Right cardiac atrium (tissue), 5 donors: ENCODE measurements at places on chromosomes 2 and 18.
A peak's percentile ranks its signal among the peaks of the same experiment; 100 is the strongest.

DNA sequence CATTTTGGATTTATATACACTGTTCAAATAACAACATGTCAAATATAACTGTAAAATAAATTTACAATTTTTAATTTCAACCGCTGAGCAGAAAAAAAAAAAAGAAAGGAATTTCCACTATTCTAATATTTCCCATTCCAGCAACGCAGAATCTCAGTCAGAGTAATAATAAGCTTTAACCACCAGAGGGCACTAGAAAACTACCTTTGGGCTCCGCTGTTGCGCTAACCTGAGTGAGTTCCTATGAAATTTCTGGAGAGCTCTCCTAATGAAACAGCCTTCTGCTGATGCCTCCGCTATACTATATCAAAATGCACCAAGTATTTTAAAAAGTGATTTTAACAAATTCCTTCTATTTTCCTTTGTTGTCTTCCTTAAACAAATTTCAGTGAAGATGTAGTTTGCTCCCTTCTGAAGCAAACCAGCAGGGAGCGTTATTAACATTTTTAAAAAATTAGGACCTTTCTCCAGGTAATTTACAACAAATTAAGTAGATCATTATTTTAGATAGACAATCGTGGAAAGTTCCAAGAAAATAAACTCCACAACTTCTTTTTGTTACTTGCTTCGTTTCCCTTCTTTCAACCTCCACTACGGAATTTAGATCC lies 23.0 kb downstream of the ERMN start:
- DNase-seq = no peak

GRCh38 chr2:225911019-225911418 lies 511.5 kb downstream of the NYAP2 start:
- no peak for DNase-seq

- DNase-seq = no peak
These were observed 328.5 kb upstream of the DSEL start for GRCh38 chr18:67845035-67845434.

- no peak for DNase-seq
These were observed 501.6 kb upstream of the MYT1L start for GRCh38 chr2:2832657-2833056.

DNA sequence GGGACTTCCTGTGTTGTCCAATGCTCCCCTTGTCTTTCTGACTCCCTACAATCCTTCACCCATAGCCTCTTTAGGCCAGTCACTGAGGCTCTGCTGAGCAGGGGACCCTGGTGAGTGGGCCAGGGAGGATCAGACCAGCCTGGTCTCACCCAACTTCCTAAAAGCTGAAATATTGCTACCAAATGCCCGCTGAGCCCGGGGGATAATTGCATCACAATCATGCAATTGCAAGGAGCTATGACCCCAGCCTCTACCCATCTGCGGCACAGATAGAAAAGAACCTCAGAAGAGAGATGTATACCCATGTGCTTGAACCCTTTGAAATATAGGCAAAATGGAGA lies 3.7 kb upstream of the SP100 start:
- DNase-seq = no peak

DNA sequence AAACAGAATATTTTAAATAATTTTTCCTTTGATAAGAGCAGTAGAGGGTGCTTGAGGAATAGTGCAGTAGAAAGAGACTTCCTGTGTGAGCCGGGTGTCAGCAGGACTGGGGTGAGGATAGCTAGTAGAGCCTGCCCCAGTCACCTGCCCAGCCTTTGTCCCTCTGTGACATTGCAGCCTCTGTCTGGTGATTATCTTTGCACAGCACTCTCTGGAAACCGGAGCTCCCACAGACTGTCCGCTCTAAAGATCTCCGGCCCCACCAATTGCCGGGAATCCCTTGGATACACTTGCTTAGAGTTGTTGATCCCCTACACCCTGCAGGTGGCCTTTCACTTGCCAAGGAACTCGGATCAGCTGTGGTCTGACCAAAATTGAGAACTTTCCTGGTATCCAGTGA lies 1081.3 kb upstream of the TMEFF2 start:
- DNase-seq = no peak

GRCh38 chr18:62566199-62566598 lies 43.4 kb downstream of the ZCCHC2 start:
- DNase-seq = peak; percentile 67

DNA sequence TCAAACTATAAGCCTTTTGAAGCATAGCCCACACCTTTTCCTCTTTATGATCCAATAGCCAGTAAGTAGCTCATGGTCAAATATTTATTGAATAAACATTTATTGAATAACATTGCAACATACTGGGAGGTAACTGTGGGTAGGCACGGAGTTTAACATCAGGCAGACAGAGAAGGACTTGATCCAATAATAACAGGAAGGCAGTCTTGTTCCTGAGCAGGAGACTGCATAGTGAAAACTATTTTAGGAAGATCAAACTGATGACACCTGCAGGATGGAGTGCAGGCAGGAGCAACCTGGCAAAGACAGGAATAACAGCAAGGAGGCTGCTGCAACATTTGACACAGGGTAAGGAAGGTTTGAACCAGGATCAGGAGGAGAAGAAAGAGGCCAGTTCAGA lies 3.1 kb upstream of the DCTN1 start:
- no peak for DNase-seq

- DNase-seq = peak; percentile 16
These were observed 35.8 kb downstream of the SLC4A3 start for GRCh38 chr2:219663116-219663762.

GRCh38 chr2:139544186-139544851 lies 764.1 kb upstream of the NXPH2 start:
- no peak for DNase-seq

- DNase-seq = no peak
These were observed 262.4 kb downstream of the MEIS1 start for GRCh38 chr2:66697366-66697765.
